ENCODE measurements at places on chromosomes 2 and 18.

- DNase-seq, result no peak
These were observed 23.2 kb downstream of the KIF1A start for GRCh38 chr2:240796543-240797499.

GRCh38 chr2:4272261-4272858, 569.0 kb downstream of the DCDC2C start:
- DNase-seq, result no peak

GRCh38 chr2:191933307-191934105, 86.6 kb upstream of the CAVIN2 start:
- DNase-seq, result no peak

DNA sequence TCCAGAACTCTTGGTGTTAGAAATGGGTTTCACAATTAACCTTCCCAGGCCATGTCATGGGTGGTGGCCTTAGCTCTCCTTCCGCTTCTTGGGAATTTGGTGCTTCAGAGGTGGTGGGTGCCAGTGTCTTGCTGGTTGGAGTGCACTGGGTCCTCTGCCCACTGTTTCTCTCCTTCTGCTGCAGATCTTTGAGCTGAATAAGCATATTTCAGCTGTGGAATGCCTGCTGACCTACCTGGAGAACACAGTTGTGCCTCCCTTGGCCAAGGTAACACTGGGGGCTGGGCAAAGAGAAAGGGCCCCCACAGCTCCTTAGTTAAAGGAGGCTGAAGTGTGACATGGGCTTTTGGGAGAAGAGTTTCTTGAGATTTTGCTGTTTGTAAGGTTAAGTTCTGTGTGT, 32.0 kb upstream of the PRLH start:
- DNase-seq, result no peak

- no peak for DNase-seq
These were observed 958.7 kb downstream of the BCL11A start for GRCh38 chr2:59594671-59595222.

All from SW480 (cell line).